ENCODE measurements at places on chromosomes 2 and 18.

DNA sequence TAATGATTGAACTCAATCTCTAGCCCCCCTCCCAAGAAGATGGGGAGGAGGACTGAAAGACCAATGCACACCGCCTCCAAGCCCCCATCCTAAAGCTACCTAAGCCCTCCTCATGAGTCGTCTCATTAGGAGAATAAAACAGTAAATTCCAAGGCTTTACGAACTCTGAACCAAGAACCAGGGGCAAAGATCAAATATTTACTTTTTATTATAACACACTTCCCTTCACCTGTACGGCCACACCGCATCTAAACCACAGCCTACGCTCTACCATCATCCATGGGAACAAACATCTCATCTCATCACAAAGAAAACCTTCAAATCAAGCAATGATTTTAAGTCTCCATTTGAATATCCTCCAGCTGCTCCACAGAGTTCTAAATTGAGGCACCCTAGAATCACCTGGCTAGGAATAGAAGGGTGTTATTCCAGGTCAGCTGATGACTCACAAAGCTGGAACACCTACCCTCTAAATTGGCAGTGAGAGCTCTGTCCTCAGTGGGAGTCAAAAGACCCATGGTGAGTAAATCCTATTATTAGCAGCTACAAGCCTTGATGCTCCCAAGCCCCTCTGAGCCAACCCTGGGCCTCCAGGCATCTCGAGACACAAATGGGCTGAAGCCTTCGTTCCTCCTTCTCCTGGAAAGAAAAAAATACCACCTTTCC lies 45.6 kb upstream of the BZW1 start:
- no peak for DNase-seq

- DNase-seq, result no peak
Observed at GRCh38 chr2:240811346-240812300, 8.4 kb downstream of the KIF1A start.

DNA sequence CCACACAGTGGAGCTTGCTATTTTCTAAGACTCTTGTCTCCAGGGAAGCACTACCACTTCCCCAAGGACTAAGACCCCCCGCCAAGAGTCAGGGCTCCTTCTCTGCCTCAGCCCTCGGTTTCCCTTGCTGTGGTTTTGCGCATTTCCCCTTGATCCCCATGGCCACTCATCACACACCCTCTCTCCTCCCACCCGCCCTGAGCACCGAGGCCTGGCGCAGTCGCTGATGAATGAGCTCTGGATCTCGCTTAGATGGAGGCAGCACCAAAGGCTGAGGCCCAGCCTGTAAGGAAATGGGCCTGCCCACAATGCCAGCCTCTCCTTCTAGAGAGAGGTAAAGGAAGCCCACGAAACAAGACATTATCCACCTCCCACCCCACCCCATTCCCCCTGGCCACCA lies 96.9 kb downstream of the TNS1 start:
- no peak for DNase-seq

- DNase-seq, result no peak
Observed at GRCh38 chr2:177262958-177263450, 1.5 kb downstream of the NFE2L2 start.

DNA sequence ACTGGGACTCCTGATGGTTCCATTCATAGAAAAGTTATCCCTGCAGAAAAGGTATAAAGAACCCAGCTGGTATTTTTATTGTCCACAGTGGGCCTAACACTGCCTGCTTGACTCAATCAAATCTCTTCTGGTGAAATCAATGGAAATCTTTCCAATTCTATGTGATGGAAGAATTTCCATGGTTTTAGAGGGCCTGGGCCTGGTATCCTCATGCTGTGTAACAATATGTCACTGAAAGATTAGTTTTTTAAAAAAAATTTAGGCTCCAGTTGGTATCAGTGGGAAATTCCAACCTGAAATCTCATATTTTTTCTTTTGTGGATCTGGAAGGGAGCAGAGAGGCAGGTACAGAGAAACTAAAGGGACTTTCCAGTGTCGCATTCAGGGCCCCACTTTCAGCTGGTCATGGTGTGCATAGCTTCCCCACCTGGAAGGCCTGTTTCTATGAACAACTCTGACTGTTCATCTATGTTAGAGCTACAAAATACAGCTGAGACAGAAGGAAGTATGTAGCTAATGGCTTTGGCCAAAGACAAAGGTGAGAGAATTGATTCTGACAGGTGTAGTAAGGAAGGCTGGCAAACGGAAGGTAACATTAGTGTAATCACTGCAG lies 20.9 kb downstream of the NEB start:
- DNase-seq, result no peak

- no peak for DNase-seq
Observed at GRCh38 chr2:129879614-129880180, 99.8 kb upstream of the RAB6C start.

GRCh38 chr18:55136258-55136657 lies 177.0 kb upstream of the CCDC68 start:
- DNase-seq, result no peak

DNA sequence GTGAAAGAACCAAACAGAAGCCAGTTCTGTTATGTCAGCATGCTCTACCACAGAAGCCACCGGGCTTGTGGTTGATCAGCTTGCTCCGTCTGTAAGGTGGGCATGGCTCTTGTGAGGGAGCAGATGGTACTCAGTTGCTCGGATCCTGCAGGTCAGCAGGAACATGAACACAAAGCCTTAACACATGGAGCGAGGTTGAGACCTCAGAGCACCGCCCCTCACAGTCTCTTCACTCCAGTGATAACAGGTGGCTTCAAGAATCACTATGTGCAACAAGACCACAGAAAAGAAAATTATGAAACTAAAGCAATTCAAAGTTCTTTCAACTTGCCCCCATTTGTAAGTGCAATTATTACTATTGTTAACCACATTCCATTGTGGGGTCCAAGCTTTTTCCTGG lies 72.1 kb downstream of the OSBPL6 start:
- no peak for DNase-seq

DNA sequence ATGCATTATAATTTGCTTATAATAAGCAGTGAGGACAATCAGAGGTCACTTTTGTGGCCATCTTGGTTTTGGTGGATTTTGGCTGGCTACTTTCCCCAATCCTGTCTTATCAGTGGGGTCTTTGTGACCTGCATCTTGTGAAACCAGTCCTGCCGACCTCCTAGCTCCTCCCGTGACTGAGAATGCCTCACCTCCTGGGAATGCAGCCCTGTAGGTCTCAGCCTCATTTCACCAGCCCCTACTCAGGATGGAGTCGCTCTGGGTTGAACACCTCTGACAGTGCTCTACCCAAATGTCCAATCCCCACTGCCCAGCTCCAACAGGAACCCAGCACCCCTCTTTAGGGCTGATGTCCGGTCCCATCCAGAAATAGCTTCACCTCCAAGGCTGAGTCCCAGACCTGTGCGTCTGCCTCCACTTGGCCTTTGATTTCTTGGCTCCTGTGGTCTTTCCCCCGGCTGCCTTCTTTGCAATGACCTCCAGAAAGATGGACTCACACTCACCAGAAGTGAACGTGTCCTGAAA lies 31.3 kb upstream of the PXDN start:
- no peak for DNase-seq

GRCh38 chr2:15388406-15389325 lies 172.5 kb downstream of the NBAS start:
- DNase-seq, result no peak

DNA sequence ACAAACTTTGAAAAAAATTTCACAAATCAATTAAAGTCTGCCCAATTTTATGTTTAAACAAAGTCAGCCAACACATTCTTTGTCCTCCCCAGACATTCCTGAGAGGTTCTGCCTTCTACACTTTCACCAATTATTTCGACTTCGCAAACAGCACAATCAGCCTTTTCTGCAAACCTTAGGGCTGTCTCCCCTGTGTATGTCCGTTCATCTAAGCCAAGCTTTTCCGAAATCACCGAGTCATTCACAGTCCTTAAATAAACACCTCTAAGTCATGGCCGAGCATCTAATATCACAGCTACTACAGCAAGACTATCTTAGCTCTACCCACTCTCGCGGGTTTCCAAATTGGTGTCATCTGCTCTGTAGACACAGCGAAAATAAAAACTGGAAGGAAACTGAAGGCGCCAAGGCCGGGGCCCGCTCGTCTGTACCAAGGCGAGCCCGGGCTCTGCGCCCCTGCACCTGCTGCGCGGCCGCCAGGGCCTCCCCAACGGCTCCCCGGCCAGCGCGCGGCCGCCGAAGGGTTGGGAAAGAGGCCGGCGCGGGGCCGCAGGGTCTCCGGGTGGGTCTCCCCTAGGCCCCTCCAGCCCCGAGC lies 730 bp downstream of the ODC1 start:
- peak; percentile 15 for DNase-seq

DNA sequence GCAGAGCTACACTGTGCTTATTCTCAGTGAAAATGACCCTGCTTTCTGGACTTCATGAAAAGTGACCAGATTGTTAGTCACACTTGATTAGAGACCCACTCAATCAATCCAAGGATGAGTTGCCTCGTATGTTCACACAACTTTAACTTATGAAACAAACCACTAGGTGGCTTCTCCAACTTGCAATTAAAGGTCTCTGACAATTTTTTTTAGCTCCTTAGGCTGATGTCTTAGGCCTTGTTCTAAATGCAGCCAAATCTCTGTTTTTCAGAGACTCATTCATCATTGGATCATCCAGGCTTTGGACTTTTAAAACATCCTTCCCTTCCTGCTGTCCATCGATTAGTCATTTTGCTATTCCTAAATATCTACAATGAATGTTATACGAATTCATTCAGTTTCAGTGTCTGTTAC lies 63.4 kb downstream of the MREG start:
- no peak for DNase-seq

DNA sequence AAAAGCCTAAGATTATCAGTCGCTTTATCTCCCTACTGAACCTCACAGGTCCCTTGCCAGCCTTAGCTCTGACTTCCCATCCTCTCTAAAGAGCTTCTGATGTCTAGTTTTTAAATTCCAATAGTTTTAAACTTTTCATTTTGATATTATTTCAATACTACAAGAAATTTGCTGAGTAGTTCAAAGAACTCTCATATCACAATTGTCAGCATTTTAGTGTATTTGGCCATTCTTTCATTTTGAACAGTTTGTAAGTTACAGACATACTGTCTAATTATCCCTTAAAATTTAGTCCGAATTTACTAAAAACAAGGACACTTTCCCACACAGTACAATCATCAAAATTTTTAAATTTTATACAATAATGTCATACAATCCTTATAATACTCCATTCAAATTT lies 666.8 kb upstream of the SETBP1 start:
- DNase-seq, result no peak

DNA sequence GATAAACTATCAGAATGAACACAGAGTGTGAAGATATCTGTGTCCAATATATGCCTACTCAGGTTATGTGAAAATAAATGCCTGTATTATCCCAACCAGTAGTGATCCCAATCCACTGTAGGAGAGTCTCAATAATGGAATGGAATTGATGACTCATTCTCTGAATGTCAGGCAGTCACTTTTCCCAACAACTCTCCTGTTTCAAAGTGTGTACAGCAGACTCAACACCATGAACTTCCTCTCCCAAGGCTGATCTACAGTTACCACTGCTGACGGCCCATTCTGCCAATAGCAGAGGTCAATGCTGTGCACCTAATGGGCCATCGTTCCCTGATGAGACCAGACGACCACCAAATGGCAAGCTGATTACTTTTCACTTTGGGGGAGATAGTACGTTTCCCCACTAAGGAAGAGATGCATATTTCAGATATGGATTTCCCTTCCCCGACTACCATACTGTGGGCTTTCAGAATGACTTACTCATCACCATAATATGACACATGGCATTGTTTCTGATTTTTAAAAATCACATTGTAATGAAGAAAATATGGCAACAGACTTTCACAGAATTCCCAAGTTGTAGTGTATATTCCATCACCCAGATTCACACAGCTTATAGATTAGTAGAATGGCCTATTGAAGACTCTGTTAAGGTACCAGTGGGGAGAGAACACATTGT lies 601.7 kb upstream of the VRK2 start:
- no peak for DNase-seq

DNA sequence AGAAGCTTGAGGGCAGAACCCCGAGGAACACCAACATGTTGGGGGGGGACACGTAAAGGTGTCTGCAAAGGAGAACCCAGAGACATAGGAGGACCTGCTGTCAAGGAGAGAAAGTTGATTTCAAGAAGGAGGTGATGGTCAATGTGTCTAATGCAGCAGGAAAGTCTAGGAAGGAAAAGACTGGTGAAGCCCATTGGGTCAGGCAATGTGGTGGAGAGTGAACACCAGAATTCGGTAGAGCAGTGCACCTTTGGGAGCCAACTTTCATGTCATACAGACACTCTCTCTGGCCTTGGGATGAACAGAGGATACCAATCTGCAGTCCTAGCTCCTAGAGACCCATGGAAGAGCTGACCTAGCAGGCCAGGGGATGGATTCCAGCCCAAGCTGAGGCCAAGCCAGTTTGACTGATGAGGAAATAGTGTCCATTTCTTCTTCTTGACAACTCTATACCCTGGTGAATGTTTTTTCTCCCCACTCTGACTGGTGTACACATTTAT lies 101.9 kb downstream of the MYCN start:
- DNase-seq, result no peak

GRCh38 chr2:101306410-101306809 lies 2.1 kb downstream of the RNF149 start:
- DNase-seq, result no peak

DNA sequence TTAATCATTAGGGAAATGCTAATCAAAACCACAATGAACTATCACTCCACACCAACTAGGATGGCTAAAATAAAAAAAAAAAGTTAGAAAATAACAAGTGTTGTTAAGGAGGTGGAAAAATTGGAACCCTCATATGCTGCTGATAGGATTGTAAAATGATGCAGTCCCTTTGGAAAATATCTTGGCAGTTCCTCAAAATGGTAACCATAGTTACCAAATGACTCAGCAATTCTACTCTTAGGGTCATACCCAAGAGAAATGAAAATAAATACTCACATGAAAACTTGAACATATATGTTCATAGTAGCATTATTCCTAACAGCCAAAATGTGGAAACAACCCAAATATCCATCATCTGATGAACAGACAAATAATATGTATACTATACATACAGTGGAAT lies 15.7 kb upstream of the ACVR2A start:
- no peak for DNase-seq

GRCh38 chr2:128544321-128545037 lies 225.8 kb upstream of the HS6ST1 start:
- no peak for DNase-seq

DNA sequence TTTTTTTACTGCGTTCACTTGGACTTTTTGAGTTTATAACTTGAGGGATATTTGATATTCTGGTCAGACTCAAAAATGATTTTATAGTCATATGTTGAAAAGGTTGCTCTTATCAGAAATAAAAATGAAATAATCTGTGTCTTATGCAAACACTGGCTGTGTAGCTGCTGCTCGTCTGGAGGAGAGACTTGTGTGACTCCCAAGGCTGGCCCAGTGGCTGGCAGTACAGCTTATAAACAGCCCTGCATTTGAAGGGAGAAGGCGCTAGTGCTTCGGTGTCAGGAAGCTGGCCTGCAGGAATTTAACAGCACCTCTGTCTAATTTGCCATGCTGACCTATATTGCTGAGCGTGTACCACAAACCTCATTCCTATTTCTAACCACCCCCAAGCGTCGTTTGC lies 74.5 kb downstream of the ASAP2 start:
- no peak for DNase-seq

DNA sequence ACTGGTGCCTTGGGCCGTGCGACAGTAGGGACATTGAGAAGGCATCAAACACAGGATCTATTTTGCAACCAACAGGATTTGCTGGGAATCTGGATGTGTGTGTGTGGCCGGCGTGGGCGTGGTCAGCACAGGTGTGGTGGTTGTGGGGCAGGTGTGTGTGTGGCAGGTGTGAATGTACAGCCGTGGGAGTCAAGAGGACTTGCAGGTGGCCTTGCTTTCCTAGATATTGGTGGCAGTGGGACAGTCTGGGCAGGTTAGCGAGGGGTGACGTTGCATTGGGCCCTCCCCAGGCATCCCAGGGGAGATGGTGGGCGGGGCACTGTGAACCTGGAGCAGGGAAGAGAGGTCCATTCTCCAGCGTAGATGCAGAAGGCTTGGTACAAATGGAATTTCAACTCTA lies 3.2 kb upstream of the LIMS2 start:
- no peak for DNase-seq
